ENCODE measurements at places on chromosomes 3 and 15. TPM values are rescaled to one million over a fixed set of nuclear protein-coding genes. Genes with fewer than 3 reads are reported as not detected.

DNA sequence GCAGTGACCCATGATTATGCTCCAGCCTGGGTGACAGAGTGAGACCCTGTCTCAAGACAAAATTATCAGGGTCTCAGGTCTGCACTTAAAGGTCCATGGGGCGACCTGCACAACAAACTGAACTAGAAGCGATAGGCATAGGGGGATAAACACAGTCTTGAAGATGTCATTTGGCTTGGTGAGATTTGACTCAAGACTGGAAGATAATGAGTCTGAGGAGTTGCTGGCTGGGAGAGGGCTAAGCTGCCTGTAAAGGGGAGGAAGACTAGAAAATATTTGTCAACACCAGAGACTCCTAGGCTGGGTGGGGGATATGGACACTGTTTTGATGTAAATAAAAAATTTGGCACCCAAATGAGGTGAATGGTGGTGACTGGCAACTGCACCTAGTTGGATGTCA, 19.8 kb downstream of the GHRL start:
- peaks cover 37% of the 10 kb centered on the region for H3K4me1 ChIP-seq
- no peak for DNase-seq
- H3K4me3 ChIP-seq = no peak overlapping the region
- H3K27ac ChIP-seq = no peak overlapping the region
- H3K36me3 ChIP-seq = peaks cover 62% of the 10 kb centered on the region

Gene SCN5A
- total RNA-seq = 0.37 TPM

GRCh38 chr15:28004143-28005003, 94.7 kb downstream of the OCA2 start:
- H3K4me3 ChIP-seq = no peak overlapping the region
- H3K27me3 ChIP-seq = no peaks in the 10 kb centered on the region
- H3K36me3 ChIP-seq = no peaks in the 10 kb centered on the region
- H3K4me1 ChIP-seq = no peaks in the 10 kb centered on the region
- H3K27ac ChIP-seq = no peak overlapping the region

Gene ERICH6
- total RNA-seq = 0.21 TPM

GRCh38 chr3:42308651-42309050, 42.7 kb upstream of the CCK start:
- H3K36me3 ChIP-seq = peaks cover 2% of the 10 kb centered on the region
- peaks cover 10% of the 10 kb centered on the region for H3K27me3 ChIP-seq
- no peak overlapping the region for H3K4me3 ChIP-seq
- no peak for DNase-seq
- H3K4me1 ChIP-seq = no peaks in the 10 kb centered on the region

Gene CYP8B1
- total RNA-seq = not detected

DNA sequence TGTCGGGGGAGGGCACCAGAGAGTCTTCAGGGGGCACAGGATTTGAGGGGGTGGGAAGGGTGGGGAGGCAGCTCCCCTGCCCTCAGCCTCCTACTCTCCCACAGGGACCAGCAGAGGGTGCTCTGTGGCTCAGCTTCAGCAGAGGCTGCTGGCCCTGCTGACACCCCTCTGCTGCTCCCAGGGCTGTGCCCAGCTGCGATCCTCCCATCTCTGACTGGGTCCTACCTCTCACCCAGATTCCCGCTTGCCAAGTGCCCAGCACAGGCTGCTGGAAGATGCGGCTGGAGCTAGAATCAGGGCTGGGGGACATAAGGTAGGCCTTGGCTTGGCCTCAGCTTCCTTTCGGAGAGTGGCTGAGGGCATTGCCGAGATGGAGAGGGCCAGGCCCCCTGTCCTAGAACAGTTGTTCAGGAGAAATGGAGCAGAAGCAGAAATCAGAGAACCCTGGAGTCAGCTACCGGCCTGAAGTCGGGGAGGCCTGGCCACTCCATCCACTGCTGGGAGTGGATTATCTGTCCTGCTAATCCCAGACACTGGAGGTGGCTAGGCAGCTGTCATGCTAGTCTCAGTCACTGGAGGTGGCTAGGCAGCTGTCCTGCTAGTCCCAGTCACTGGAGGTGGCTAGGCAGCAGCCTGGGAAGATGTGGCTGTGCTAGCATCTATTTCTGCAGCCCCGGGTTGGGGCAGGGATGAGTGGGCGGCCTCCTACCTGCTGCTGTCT, 3.9 kb downstream of the GRM2 start:
- peaks cover 4% of the 10 kb centered on the region for H3K36me3 ChIP-seq
- no peak overlapping the region for H3K4me3 ChIP-seq
- DNase-seq = no peak
- H3K27ac ChIP-seq = no peak overlapping the region
- peaks cover 6% of the 10 kb centered on the region for H3K27me3 ChIP-seq
- H3K4me1 ChIP-seq = no peaks in the 10 kb centered on the region

- H3K4me3 ChIP-seq = no peak overlapping the region
- H3K27ac ChIP-seq = no peak overlapping the region
- H3K36me3 ChIP-seq = no peaks in the 10 kb centered on the region
- DNase-seq = no peak
- no peaks in the 10 kb centered on the region for H3K4me1 ChIP-seq
- peaks cover 7% of the 10 kb centered on the region for H3K27me3 ChIP-seq
These were observed 13.3 kb upstream of the CHRNB4 start for GRCh38 chr15:78654272-78654671.
